ENCODE measurements at places on chromosomes 2 and 18.
A peak's percentile ranks its signal among the peaks of the same experiment; 100 is the strongest.

DNA sequence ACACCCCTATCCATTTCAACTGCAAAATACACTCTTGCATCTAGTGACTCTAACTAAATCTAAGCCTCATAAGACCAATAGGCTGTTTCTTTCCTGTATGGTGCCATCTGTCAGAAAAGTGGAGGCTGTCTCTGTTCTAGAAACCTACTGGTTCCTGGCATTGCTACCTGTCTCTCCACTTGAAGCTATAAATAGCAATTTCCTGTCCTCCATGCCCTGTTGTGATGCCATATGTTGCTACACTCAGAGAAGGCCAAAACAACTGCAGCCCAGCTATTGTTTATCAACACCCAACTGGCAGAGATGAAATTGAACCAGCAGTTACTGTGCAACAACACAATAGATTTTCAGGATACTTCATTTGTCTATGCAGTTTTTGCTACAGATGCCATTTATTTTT is 1355.1 kb upstream of the SLC39A10 start:
- DNase-seq, result no peak

- DNase-seq, result no peak
These were observed 142.9 kb upstream of the NXPH2 start for GRCh38 chr2:138922973-138923563.

- peak; percentile 33 for DNase-seq
These were observed 42.7 kb downstream of the BCL11A start for GRCh38 chr2:60510713-60511112.

DNA sequence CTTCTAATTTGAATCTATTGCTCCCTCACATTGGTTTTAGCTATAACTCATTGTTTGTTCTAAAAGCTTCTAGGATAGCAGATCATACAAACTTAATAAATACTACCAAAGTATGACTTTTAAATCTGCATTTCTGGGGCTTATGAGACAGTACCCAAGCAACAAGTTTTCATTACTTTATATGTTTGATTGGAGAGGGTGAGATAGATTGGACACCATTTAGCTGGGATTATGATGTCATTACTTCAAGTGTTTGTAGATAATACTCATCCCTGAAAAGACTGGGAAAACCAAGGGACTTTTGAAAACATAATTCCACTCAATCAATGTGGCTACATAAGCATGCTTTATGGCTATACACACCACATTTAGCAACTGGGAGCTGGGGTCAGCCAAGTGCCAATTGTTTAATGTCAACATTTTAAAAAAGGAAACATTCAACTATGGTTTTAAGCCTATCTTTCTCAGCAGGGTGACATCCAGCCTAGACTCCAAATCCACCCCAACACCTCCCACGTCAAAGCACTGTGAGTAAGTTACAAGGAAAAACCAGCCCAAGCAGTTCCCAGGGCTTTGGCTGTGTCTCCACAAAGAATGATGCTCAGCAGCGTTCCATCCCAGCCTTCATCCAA is 119.9 kb downstream of the ETAA1 start:
- DNase-seq, result no peak

DNA sequence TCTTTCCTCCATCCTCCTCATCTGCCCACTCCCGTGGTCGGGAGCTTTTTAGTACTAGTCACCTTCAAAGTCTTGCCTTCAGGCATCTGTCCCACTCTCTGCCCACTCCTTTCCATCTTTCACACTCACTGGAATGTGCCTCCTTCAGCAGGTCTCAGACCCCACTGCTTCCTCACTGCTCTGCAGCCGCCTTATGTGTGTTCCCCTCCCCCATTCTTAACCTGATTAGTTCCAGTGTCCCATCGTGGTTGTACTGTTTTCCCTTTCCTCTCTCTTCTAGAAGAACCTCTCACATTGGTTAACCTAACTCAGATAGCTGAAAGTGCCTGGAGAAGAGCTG is 3.0 kb downstream of the ARMC9 start:
- DNase-seq, result no peak

GRCh38 chr2:239081622-239082021 is 233.7 kb downstream of the TWIST2 start:
- DNase-seq, result no peak

DNA sequence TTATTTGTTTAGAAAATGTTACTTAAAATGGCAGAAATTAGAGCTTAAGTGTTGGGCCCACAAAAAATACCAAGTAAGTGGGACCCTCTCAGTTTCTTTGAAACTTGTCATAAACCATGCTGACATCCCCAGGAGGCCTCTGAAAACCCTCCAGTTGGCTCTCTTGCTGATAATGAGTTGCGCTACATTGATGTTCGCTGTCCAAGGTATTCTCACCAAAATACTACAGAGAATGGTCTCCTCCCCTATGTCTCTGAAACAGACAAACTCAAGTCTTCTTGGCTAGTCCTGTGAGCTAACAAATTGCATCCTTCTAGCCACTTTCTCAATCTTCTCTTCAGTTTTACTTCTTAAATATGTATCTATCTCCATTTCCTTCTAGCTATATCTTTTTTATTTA is 669.4 kb downstream of the IRS1 start:
- no peak for DNase-seq

DNA sequence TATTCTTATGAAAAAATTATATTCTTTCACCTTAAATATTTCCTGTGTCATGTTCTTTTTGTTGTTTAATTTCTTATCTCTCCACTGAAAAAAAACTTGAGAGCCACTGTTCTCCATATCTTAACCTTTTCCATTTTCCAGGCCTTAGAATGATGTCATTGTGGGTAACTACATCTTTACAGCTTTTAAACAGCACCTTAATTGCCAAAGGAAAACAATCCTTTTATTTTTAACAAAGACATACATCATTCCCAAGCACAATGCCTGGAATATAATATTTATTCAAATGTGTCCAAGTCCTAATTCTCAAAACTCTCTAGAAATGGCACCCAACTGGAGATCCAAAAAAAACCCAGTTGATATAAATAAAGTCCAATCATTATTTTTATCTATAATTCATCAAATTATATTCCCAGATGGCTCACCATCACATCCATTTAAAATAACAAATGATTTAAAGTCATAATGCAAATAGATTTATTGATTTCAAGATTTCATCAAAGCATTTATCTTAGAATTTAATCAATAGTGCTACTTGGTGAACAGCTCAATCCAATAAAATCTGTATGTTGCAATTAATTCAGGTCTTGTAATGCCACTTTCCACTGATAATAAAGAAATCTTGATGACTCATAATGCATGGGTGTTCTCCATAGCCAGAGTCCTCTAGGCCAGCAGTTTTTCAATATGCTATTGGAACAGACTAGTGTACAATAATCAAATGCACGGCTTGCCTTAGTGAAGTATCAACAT is 107.1 kb upstream of the MAPRE2 start:
- no peak for DNase-seq

GRCh38 chr2:152552888-152553287 is 164.4 kb downstream of the PRPF40A start:
- DNase-seq, result no peak

DNA sequence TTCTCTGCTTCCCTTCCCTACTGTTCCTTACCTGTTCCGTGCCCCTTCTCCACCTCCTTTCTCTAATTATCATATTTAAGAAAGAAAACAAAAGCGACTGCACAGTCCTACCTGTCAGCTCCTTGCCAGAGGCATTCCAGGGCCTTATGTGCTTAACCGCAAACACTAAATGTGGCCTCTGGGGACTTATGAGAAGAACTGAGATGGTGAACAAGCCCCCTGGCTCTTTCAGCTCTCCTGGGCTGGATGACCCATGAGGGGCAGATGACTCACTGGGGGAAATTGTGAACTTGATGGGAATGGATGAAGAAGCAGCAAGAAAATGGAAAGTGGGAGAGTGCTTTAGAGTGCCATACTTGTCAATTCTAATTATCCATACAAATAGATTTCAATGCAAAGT is 106.3 kb upstream of the LYPD1 start:
- peak; percentile 9 for DNase-seq

DNA sequence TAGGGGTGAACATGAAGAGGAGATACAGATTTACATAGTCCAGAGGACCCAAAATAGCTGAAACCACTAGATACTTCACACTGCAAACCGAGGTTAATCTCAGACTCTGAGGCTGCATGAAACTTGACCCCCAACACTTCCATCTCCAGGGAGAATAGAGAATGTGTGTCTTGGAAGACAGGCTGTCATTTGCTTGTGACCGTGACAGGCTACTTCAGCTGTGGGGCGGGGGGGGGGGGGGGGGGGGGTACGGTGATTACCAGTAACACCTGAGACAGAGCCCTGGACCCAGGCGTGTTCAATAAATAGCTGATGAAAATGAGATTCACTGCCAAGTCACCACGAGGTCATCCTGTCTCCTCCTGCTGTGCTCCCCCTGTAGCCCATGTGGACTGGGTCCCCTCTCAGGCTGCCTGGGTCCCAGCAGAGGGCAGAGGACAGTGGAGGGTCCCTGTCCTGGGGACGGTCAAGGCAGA is 5.7 kb upstream of the KLHL29 start:
- no peak for DNase-seq

DNA sequence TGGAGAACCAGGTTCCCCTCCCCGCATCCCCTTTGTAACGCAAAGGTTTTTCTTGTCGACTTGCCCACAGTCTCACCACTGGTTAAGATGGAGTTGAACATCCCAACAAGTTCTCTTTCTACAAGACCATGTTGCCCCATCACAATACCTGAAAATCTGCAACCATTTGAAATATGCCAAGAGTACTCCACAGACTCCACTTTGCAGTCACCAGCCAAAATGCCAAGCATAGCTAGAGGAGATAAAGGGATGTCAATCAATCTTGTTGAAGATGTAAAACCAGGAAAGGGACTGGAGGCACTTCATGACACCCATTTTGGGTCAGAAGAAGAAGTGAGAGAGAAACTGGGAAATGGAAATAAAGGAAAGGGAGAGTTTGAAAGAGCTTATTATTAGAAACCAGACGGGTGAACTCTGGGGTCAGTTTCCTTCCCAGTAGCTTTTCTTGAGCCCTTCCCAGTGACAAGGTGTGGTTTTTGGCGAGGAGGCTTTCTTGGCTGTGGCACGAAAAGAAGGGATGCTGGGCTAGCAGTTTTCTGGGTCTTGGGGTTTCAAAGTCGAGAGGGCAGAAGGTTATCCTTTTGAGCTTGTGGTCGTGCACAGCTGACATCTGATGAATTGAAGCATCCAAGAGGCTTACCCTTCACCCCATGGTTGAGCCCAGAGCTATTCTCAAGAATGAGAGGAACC is 79.3 kb downstream of the ACAA2 start:
- DNase-seq, result no peak

GRCh38 chr18:47545613-47546012 is 294.2 kb upstream of the SKOR2 start:
- DNase-seq, result no peak

DNA sequence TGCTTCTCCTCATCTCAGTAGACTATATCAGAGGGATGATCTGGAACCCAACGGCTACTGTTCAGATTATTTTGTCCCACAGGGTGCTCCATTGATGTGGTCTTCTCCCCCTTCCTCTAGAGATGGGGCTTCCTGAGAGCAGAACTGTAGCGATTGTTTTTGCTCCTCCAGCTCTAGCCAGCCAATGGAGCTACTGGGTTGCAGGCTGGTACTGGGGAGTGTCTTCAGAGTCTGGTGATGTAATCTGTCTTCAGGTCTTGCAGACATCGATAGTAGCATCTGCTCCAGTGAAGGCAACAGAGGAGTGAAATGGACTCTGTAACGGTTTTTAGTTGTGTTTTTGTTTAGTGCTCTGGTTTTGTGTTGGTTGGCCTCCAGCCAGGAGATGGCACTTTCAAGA is 621.9 kb downstream of the RNF144A start:
- no peak for DNase-seq

- DNase-seq, result no peak
These were observed 22.2 kb downstream of the HK2 start for GRCh38 chr2:74856004-74856578.

- DNase-seq, result no peak
These were observed 394.2 kb downstream of the ZEB2 start for GRCh38 chr2:144125751-144126150.

DNA sequence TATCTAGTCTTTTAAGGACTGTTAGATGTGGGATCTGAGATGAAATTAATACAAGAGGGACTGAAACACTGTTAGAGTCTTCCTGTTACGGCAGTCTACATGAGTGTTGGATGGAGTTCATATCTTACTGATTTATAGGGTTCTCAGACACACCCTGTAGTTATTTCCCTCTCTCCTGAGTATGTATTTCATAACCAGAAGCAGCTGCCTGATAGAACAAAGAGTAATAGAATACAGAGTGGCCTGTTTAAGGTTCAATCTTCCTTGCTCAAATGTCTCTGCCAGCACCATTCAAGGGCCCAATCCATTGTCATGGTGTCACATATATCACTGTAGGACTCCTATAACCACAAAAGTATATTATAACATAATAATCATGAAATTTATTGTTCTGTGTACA is 1229.1 kb upstream of the ACVR2A start:
- no peak for DNase-seq

DNA sequence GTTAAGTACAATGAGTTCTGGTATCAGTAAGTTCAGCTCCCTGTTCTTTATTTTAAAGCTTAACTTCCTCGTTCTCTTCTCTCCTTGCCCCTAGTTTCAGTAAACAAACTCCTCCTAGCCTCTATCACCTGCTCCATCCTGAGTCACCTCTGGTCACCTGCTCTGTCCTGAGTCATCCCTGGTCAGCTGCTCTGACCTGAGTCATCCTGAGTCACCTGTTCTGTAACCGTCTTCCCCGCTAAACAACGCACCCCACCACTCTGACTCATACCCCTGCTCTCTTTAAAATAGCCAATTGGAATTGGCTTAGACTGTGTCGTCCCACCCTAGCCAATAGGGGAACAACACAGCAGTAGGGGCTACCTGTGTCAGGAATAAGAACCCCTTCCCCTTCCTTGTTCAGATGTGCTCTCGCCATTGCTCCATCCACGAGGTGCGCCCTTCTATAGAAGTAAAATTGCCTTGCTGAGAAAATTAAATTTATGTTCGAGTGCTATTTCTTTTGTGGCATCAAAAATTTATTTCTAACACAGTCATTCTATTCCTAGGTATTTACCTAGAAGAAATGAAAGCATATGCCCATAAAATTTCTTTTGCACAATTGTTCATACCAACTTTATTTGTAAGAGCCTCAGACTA is 24.9 kb upstream of the RMND5A start:
- no peak for DNase-seq

DNA sequence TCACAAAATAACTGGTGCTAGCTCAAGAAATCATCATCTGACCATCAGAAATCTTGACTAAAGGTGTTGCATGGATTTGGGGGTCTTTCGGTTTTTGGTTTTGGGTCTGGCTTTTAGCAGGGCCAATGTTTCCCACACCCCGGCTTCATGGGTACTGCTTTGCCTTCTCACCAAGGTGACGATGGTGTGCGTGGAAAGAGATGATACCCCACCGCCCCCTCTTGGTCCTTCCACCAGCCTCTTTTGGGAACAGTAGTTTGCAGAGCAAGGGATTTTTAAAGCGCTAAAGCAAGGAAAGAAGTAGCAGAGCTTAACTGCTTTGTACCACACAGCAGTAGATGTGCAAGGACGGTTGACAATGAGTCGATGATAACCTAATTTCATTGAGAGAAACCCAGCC is 42.3 kb downstream of the BOLA3 start:
- DNase-seq, result no peak
